ENCODE measurements at places on chromosomes 2 and 18.

DNA sequence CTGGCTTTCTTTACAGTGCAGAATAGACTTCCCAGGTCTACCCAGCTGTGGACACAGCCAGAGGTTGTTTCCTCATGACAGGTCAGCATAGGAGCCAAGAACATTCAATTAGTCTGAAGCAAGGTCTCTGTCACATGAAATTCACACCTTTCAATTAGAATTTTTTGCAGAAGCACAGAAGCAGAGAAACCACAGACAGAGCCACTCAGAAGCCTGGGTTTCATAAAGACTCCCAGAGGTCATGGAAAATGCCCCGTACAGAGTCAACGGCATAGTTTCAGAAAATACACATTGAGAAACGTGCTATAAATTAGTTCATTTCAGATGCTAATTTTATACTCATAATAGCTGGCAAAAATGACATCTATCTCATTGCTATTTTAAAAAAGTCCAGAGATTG is 87.0 kb upstream of the TMEM200C start:
- ATAC-seq = no peak

DNA sequence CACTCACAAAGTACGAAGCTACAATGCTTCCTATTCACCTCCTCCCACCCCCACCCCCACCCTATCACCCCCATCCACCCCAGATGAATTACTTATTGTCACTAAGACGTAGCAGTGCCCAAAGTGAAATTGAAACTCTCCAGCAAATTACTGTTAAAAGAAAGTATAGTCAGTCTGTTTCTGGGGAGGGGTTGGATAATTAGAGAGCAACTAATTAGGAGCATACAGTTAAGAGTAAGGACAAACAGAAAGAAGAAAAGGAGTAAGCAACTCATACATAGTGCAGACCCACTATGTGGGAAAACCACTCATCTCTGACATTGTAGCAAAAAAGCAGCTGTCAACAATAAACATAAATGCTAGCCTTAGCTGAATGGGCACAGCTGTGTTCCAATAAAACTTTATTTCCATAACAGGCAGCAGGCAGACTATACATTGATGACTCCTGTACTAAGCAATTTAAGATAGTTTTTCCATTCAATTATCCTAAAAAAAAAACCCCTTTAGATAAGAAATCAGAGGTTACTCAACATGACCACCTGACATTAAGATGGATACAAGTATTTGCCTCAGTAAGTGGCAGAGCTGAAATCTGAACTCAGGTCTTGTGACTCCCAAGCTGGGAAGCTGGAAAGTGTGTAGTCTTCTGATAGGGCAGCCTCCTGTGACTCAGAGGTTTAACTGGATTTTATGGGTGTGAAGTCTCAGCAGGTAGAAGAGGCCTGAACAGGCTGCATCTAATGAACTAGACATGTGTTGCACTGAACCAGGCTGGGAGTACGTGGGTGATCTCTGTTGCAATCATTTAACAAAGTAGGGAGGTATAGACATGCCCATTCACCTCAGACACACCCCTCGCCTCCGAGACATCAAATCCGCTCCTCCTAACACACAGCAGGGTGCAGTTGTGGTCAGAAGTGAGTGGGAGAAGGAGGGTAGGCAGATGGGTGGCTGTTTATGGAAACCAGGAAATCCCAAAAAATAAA is 171.8 kb upstream of the KLF7 start:
- no peak for ATAC-seq

DNA sequence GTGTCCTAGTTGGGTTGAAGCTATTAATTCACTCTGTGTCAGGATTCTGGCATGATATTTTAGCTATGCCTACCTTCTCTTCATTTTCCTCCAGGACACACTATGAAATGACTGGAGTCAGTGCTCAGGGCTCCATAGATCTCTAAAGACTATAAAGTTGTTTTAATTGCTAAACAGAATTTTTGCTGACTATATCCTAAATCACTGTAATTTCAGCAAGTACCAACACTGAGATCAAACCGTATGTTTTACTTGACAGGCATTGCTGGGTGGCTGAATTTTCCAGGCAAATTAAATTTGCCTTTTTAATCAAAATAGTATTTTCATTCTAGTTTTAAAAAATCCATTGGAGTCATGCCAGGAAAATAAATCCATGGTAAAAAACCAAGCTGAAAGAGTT is 138.1 kb downstream of the LRP1B start:
- no peak for ATAC-seq

DNA sequence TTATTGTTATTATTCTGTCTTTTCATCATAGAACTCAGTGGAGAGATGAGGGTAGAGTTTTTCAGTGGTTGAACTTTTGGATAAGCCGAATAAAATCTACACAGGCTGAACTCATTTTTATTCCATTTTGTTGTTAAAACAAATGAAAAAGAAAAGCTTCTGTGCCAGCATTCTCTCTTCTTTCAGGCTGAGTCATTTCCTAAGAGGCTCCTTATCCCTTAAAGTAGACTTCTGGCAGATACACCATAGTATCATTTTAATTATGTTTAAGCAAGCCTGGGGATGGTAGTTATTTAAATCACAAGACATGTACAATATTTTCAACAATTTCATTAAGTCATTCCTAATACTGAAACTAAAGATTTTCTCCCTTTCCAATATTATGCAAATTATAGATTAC is 1364.0 kb upstream of the NRXN1 start:
- ATAC-seq = no peak

DNA sequence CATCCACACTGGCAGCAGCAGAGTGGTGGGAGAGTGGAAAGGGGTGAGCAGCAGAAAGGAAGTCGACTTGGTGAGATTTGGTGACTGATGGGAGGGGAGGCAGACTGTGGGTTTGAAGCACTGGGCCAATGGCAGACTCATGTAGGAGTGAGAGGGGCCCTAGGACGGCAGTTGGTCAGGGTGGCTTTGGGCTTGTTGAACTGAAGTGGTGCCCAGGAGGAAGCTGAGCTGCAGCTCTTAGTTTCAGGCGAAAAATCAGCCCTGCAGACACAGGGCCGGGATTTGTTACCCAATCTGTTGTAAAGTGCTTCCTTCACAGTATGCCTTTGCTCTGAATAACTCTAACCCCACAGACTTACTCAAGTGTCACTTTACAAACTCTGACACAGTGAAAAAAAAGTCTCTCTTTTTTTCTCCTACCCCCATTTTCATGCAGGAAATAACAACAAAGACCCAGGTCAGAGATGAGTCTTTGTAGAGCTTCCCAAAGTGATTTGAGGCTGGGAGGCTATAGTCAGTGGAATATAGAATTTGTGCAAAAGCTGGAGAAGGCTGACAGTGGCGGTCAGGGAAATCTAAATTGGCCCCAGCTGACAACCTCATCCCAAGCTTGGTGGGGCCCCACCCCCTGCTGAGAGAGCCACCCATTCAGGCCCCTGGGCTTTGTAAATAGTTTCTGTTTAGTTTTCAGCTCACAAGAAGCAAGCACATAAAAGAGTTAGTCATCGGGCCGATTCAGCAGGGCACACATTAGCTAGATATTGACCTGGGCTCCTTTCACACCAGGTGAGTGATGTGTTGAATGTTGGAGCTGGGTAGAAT is 226.9 kb downstream of the VAPA start:
- peak; percentile 34 for ATAC-seq

DNA sequence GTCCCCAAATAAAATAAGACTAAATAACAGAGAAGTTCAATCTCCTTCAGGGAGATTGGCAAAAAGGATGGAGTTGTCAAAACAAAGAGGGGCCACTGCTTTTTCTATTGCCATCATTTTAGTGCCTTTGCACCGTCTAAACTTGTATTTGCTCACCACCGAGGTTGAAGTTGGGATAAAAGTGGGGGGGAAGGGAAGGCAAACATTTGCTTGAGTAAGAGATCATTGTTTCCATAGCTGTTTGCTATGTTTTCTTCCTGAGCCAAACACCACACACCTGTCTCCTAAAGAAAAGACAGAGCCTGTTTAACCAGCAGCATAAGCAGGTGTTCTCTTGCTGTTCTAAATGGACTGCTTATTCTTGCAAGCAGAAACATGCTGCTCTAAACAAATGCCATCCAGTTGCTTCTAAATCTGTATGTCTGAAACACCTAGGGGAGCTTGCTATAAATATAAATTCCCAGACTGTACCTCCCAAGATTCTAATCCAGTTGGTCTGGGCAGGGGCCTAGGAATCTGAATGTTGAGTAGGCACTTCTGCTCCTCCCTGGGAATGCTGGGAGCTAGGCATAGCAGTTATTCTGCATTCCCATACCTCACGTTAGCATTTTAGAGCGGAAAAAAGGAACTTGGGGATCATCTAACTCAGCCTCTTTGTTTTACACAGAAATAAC is 179.4 kb upstream of the ARL4C start:
- ATAC-seq = no peak

GRCh38 chr18:54075689-54076088 is 148.8 kb downstream of the MBD2 start:
- no peak for ATAC-seq

DNA sequence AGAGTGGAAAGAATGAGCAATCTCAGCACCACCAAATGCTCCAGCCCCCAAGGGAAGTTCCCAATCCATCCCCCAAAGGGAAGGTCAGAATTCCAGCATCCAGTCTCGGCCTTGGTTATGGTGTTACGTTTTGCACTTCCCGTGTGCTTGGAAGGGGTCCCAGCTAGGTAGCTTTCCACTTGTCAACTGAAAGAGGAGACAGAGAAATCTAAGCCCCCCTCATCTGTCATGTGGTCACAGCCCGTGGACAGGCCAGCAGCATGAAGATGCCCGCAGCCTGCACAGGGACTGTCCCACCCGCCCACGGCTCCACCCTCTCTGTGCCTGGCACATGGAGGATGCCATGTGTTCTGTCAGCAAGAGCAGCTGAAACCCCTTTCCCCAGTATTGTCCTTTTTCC is 32.1 kb downstream of the RHOB start:
- no peak for ATAC-seq

- no peak for ATAC-seq
Observed at GRCh38 chr2:239948100-239948881, 76.9 kb downstream of the NDUFA10 start.

DNA sequence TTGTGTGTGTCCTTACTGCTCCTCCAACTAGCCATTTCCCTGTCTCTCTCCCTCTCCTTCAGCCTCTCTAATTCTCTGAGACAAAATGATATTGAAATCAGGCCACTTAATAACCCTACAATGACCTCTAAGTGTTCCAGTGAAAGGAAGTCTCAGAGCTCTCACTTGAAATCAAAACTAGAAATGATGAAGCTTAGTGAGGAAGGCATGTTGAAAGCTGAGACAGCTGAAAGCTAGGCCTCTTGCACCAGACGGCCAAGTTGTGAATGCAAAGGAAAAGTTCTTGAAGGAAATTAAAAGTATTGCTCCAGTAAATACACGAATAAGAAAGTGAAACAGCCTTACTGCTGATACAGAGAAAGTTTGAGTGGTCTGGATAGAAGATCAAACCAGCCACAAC is 72.9 kb downstream of the PRKCE start:
- no peak for ATAC-seq

DNA sequence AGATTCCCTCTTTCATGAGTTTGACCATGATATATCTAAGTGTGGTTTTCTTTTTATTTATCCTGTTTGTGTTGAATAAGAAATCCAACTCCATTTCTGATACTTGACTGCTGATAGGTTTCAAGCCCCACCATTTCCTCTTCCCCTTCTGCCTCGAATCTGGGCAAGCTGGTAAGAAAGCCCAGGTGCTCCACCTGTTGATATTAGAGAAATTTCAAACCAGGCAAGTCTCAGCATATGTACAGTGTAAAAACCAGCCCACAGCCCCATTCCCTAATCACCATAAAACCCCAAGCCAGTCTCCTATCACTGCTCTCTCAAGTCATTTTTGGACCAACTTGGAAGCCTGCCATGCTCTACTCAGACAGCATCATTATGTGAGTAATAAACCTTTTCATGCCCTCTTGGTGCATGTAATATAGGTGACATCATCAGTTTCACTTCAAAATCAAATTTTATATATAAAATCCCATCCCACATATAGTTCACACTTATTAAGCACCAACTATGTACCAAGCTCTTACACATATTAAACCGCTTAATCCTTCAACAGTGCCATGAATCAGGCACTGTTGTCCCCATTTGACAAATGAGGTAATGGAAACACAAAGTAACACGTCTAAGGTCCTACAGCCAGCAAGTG is 46.6 kb downstream of the SMAD2 start:
- ATAC-seq = no peak

GRCh38 chr2:197092431-197092830 is 165.9 kb upstream of the PGAP1 start:
- peak; percentile 91 for ATAC-seq

GRCh38 chr18:63949068-63949737 is at the start of gene HMSD:
Gene HMSD, plus strand, starts transcription at chr18:63949301. Its CDS starts 4,155 bp downstream, at chr18:63953456.
- ATAC-seq = peak; percentile 75

- ATAC-seq = no peak
Observed at GRCh38 chr2:233940376-233941276, 23.5 kb downstream of the TRPM8 start.

DNA sequence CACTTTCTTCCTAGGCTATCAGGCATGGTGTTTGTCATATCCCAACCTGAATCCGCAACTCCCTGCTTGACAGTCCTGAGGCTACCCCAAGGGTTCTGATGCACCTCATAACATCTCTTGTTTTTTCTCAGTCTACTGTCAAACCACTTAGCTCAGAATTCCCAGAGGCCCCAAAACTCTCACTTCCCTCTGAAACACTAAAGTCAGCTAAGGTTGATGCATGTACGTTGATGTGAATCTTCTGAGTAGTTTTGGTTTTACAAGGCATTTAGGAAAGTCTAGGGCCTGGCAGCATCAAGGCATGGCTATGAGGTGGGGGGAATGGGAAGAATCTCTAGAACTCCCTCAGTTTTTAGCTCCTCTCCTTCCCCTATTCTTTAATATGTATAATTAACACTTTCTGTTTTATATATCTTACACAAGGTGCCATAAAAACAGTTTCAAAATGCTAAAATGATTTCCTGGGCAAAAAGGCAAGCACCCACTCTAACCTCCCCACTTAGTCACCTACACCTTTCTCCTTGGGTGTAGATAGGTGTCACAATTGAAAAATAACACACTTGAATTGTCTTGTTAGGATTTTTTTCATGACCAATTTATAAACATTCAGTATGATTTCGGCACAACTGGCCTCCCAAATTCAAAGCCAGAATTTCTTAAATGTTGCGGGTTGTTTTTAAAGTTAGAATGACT is 71.4 kb upstream of the TANK start:
- ATAC-seq = no peak

- no peak for ATAC-seq
Observed at GRCh38 chr2:229733611-229734245, 19.4 kb upstream of the DNER start.

- ATAC-seq = no peak
Observed at GRCh38 chr18:6613581-6613980, 115.9 kb upstream of the ARHGAP28 start.

DNA sequence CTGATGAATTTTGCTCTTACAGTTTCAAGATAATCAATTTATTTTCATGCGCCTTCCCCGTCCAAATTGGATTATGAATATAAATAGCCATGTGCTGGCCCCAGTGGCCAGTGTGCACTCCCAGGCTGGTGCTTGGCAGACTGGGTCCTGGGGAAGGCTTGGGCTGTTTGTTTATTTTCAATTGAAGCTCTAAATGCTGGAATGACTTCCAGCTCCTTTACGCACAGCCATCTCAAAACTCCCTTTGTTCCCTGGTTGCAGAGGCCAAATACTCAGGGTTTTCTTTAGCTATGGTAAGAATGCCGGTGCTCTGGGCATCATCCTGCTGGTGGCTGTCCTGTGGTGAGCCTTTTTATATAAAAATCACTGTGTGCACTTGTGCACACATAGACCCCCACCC is 131.5 kb downstream of the PRKCE start:
- no peak for ATAC-seq
